ENCODE measurements at places on chromosomes 16 and 17. TPM values are rescaled to one million over a fixed set of nuclear protein-coding genes. Genes with fewer than 3 reads are reported as not detected.

DNA sequence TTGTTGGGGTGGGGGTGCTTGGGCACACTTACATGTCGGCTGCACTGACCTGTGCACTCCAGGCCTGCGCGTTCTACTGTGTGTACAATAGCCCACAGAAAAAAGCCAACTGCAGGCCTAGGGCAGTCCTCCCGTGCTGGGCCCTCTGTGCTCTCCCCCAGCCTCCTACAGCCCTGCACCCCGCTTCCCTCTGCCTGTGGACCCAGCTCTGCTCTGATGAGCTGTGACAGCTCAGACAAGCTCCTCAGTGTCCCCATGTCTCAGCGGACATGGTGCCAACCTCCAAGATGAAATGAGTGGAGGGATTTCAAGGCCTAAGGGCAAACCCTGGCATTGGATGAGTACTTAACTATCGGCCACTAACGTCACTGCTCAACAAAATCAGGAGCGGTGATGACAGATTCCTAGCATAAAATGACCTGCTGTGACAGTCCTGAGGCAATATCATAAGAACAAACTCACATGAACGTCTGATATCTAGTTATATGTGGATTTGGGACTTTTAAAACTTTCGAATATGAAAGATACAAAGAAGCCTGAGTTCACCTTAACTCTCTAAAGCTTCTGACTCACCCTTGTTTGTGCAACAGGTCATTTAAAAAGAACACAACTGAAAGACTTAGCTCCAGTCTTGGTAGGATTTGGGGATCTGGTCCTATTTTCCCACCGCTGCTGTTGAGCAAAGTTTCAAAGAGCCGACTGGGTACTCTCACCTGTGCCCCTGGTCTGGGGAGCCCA is 34.7 kb downstream of the CCDC57 start:
- no peaks in the 10 kb centered on the region for H3K4me1 ChIP-seq
- H3K36me3 ChIP-seq = no peaks in the 10 kb centered on the region
- no peaks in the 10 kb centered on the region for H3K27me3 ChIP-seq
- DNase-seq = no peak
- no peak overlapping the region for H3K27ac ChIP-seq
- H3K4me3 ChIP-seq = no peak overlapping the region

GRCh38 chr17:76940738-76941350 is 72.6 kb downstream of the MGAT5B start:
- H3K4me3 ChIP-seq = no peak overlapping the region
- no peaks in the 10 kb centered on the region for H3K4me1 ChIP-seq
- DNase-seq = no peak
- H3K27ac ChIP-seq = no peak overlapping the region

DNA sequence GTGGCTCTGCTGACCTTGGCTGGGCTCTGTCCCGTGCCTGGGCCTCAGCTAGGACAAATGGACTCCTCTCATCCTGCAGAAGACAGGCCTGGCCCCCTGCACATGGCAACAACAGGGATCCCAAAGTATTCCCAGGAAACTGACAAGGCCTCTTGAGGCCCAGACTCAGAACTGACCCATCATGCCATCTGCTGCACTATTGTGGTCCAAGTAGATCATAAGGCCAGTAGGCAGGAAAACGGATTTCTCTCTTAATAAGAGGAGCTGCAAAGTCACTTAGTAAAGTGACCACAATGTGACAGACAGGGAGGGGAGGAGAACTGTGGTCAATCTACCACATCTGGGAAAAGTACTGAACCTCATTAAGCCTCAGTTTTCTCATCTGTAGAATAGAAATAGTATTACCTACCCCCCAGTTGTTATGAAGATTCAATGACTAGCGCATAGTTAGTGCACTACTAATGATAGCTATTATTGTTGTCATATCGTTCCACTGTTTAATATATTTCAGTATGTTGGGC is 62.1 kb upstream of the TNRC6A start:
- no peaks in the 10 kb centered on the region for H3K27me3 ChIP-seq
- H3K4me3 ChIP-seq = no peak overlapping the region
- H3K27ac ChIP-seq = no peak overlapping the region
- H3K4me1 ChIP-seq = peaks cover 3% of the 10 kb centered on the region
- DNase-seq = no peak
- no peaks in the 10 kb centered on the region for H3K36me3 ChIP-seq

Gene ADPRM
- total RNA-seq = 15.3 TPM

Gene RAB37
- total RNA-seq = 0.72 TPM

Gene PMFBP1
- 0.45 TPM for total RNA-seq

Gene TLCD3B
- not detected for total RNA-seq
